PC-3 (cell line): ENCODE measurements at places on chromosomes 11 and 22. TPM values are rescaled to one million over a fixed set of nuclear protein-coding genes. Genes with fewer than 3 reads are reported as not detected.

MB gene
- 14.6 and 21.6 TPM in 2 replicates for total RNA-seq

GLYATL1 gene
- not detected in 2 replicates for total RNA-seq

TSGA10IP gene
- total RNA-seq = not detected in 2 replicates

DNA sequence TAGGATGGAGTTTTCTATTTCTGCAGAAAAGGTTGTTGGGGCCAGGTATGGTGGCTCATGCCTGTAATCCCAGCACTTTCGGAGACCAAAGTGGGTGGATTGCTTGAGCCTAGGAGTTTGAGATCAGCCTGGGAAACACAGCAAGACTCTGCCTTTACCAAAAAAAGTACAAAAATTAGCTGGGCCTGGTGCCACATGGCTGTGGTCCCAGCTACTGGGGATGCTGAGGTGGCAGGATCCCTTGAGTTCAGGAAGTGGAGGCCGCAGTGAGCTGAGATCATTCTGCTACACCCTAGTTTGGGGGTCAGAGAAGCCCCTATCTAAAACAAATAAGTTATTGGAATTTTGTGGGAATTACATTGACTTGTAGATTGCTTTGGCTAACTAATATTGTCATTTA, 71.7 kb downstream of the FDX1 start:
- no peak overlapping the region for H3K27ac ChIP-seq
- H3K4me1 ChIP-seq = no peaks in the 10 kb centered on the region
- peaks cover 65% of the 10 kb centered on the region for H3K27me3 ChIP-seq

DNA sequence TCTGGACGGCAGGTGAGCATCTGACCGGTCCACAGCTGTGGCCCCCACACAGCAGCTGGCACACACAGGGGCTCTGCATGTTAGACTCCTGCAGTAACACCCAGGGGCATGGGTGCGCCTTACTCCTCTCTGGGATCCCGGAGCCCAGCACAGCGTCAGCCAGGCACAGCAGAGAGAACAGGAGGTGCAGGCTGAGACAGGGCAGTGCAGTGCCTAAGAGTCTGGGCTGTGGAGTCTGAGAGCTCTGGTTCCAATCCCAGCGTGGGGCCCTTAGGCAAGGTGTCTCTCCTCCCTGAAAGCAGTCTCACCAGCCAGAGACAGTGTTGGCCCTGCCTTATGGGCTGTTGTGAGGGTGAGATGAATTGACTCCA, 2.3 kb downstream of the NUDT8 start:
- H3K27me3 ChIP-seq = no peaks in the 10 kb centered on the region
- no peaks in the 10 kb centered on the region for H3K36me3 ChIP-seq
- no peak overlapping the region for H3K4me3 ChIP-seq
- H3K4me1 ChIP-seq = peaks cover 18% of the 10 kb centered on the region

DNA sequence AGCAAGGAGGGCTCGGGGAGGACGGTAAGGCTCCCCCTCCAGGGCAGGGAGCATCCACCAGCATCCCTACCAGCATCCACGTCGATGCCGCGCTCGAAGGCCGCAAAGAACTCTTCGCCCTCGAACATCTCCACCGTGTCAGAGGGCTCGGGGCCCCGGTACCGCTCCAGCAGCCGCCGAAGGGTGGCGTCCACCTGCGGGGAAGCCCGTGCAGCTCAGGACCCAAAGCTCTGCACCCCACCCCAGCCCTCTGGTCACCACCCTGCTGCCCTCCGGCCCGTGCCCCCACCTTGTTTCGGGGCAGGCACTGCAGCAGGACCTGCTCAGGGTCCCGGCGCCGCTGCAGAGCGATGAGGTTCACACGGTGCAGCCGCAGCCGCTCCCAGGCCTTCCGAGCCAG, 2.4 kb upstream of the SLC25A22 start:
- H3K36me3 ChIP-seq = no peaks in the 10 kb centered on the region
- no peak overlapping the region for H3K4me3 ChIP-seq
- H3K4me1 ChIP-seq = peaks cover 20% of the 10 kb centered on the region
- no peak overlapping the region for H3K27ac ChIP-seq
- H3K27me3 ChIP-seq = no peaks in the 10 kb centered on the region
